ENCODE measurements at places on chromosomes 7 and 10. TPM values are rescaled to one million over a fixed set of nuclear protein-coding genes. Genes with fewer than 3 reads are reported as not detected.

DNA sequence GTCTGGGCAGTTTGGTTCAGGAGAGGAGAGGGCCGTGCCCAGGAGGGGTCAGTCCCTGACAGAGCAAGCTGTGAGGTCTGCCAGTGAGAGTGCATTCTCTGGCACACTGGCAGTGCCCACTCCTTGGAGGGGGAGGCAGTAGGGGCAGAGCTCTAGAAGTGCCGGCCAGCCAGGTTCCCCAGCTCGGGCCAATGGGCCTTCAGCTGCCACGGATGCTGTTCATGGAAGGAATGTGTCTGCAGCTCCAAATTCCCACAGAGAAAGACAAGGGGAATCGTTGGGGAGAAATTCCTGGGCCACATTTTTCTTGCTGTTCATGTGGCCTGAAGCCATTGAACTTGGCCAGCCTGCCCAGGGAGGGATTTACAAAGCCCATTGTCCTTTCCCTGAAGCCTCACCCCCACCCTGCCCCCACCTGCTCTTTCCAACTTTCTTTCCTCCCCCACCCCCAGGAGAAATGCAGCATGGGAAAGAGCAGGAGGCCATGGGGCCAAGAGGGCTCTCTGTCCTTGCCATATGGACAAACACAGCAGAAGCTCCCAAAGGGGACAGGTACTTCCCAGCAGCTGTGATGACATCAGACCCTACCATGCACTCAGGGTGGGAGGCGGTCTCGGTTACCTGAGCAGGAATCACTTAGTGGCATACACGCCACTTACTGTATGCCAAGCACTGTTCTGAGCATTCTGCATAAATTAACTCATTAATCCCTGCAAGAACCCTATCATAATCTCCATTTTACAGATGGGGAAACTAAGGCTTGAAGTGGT is 70.7 kb downstream of the ARHGAP22 start:
- DNase-seq, result no peak

DNA sequence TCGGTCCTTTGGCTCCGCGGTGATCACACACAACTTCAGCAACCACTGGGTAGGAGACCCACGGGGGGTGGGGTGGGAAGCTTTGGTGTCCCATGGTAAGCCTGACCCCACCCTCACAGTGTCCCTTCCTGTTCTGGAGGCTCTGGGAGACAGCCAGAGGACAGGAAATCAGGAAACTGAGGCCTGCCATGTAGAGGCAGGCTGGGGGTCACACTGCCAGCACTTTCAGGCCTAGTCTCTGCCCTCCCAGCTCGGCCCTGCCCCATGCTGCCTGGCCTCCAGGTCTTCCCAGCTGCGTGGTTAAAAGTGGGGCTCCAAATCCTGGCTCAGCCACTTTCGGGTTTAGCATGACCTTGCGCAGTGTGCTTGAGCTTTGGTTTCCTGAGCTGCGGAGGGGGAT is 10.9 kb downstream of the AQP1 start:
- no peak for DNase-seq

DNA sequence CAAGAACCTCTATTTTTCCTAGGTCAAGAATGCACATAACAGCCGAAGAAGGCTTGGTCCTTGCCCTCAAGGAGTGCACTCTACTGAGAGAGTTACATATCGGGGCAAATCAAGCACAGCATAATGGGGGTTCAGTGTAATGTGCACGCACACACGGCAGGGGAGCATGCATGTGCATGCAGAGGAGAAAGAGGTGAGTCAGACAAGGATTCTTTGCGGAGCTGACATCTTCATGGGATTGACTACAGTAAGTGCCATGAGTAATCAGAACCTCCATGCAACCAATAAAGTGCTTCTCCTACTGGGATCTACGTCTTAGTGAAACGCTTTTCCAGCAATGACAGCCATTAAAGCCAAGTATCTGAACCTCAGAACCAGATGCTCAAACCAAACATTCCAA is 123.6 kb downstream of the RNF216 start:
- DNase-seq, result no peak

The NKX1-2 gene
- not detected for total RNA-seq

The PDSS1 gene
- 14.6 TPM for total RNA-seq
